T-helper 17 cell (primary cell): ENCODE measurements at places on chromosomes 6 and 20. TPM values are rescaled to one million over a fixed set of nuclear protein-coding genes. Genes with fewer than 3 reads are reported as not detected.

Gene SSTR4
- total RNA-seq = not detected

GRCh38 chr6:166533205-166533824 is 53.2 kb downstream of the RAMACL start:
- no peak for DNase-seq

DNA sequence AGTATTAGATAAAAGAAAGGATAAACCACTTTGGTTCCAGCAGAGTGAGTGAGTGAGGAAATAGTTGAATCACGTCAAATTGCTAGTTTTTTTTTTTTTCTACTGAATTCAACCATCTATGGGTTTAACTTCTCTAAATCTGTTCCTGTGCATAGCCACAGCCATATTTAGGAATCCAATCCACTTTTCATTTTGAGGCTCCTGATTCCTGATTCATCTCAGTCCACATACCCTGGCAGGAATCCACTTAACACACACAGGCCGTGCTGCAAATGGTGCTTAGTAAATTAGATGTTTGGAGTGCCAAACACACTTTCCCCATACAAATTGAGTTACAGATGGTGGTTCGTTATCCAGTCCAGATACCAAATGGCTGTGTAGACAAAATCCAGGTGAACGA is 220.3 kb downstream of the ALDH8A1 start:
- no peak for DNase-seq

DNA sequence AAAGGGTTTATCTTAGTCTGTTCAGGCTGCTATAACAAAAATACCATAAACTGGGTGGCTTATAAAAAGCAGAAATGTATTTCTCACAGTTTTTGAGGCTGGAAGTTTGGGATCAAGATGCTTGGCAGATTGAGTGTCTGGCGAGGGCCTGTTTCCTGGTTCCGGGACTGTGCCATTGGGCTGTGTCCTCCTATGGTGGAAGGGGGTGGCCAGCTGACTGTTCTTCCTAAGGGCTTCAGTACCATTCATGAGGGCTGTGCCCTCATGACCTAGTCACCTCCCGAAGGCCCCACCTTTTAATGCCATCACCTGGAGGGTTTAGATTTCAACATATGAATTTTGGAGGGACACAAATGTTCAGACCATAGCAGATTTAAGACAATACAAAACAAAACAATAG is 91.2 kb downstream of the ARID1B start:
- no peak for DNase-seq

- no peak for DNase-seq
Observed at GRCh38 chr6:77474286-77474956, 11.1 kb upstream of the HTR1B start.

DNA sequence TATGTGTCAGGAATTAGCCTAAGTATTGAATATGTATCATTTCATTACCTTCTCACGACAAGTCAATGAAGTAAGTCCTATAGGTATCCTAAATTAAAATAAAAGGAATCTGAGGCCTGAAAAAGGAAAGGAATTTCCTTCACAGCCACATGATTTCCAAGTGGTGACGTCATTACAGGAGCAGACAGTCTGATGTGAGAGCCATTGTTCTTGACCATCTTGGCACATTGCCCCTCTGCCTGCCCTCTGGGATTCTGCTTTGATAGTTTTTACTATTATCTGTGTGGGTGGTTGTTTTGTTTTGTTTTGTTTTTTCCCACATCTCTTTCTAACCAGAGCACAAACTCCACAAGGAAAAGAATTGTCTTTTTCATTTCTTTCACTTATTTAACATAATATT is 219.8 kb upstream of the UFL1 start:
- DNase-seq = no peak

DNA sequence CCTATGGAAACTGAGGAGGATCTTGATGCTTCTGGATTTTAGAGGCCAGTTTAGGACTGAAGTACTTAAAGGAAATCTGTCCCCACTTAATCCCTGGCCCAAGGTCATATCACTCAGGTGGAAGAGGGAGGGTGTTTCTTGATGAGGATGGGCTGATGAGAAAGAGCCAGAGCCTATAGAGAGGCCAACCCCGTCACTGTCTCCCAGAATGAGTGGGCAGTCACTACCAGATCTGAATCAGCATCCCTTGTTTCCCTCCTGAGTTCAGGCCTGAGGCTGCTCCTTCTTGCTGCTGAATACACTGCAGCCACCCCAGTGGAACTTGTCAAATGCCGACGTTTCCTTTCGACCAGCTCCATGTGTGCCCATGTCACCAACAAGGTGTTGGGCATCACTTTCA is 14.8 kb downstream of the ARMC12 start:
- no peak for DNase-seq

Gene AURKA
- total RNA-seq = 0.92 TPM

Gene SMPDL3A
- not detected for total RNA-seq

Gene GATA5
- total RNA-seq = not detected

GRCh38 chr6:75305573-75305972 is 21.0 kb upstream of the TMEM30A start:
- DNase-seq = no peak

- no peak for DNase-seq
Observed at GRCh38 chr20:34771680-34772081, 53.8 kb downstream of the NCOA6 start.

DNA sequence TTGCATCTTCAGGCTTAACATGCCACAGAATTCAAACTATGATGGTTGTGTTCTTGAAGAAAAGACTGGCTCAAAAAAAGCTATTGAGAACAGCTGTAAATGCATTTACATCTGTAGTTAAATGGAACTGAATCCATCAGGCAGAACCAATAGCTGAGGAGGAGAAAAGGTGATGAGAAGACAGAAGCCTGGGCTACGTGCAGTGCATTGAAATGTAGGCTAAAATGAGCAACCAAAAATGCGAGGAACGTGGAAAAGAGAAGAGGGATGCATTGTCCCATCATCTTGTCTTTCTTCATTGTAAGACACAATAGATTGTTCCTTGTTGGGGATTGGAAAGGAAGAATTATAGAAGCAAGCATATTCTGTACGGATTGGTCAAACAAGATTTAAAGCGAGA is 13.8 kb upstream of the HDDC2 start:
- no peak for DNase-seq

Gene PLCB4
- 0.52 TPM for total RNA-seq

Gene SLC17A2
- total RNA-seq = not detected

DNA sequence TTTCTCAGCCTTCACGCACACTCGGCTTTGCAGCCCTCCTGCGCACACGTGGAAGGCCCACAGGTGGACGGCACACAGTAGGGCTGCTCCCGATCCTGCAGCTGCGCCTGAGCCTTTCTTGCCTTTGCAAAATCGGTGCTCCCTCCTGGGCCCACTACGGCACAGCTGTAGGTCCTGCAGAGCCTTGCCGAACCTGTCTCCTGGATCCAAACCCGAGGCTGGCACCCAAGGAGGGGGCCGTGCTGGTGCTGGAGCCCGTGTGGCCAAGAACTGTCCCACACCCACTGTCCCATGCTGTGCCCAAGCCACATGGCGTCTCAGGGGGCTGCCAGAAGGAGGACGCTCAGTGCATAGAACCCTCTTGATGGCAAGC is 227.4 kb downstream of the TTLL2 start:
- no peak for DNase-seq

Gene WFDC12
- total RNA-seq = not detected

Gene COL19A1
- total RNA-seq = not detected

DNA sequence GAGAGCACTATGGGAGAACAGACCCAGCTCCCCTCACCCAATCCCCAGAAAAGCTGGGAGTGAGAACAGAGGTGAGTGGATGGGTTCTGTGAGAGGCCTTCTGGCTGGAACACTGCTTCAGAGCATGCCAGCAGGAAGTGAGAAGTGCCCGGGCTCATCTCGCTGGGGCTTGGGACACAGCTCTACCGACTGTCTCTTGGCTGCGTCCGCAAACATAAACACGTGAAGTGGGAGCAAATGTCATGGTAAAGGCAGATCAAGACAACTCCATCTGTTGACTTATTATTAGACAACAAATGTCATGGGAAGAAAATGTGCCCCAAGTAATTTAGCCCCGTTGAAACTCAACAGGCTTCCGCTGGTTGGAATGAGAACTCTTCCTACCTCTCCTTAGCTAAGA is 25.9 kb downstream of the GNAS-AS1 start:
- no peak for DNase-seq

DNA sequence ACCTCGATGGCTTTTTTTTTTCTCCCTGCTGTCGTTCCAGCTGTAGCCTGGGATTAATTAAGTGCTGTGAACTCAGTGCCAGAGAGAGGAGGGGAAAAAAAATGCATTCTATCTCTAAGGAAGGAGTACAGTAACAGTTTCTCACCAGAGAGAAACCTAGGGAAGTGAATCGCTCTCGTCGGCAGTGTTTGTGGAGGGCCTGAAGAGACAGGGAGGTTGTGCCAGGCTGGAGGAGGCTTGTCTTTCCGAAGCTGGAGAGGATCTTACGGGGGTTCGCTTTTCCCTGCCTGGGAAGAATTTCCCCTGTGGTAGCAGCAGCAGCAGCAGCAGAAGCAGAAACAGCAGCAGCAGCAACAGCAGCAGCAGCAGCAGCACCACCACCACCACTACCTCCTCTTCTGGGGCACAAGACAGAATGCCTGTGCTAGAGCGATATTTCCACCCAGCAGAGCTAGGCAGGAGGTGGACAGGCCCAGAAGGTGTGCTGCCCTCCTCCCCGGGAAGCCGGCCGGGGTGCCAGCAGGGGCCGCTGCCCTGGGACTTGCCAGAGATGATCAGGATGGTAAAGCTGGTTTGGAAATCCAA is 186.5 kb downstream of the PDE7B start:
- no peak for DNase-seq

Gene PPP1R14C
- total RNA-seq = not detected

Gene SIRPB2
- total RNA-seq = 0.78 TPM

GRCh38 chr6:56244528-56245253 is 2.7 kb downstream of the COL21A1 start:
- DNase-seq = no peak

GRCh38 chr6:54463354-54464024 is 155.2 kb downstream of the TINAG start:
- no peak for DNase-seq

Gene PRL
- not detected for total RNA-seq

GRCh38 chr20:3658716-3659491 is 4.3 kb downstream of the GFRA4 start:
- DNase-seq = no peak

Gene FGD2
- total RNA-seq = 12.6 TPM

GRCh38 chr6:32370505-32370904 is 1.2 kb downstream of the TSBP1 start:
- no peak for DNase-seq

Gene MAS1
- not detected for total RNA-seq

- DNase-seq = no peak
Observed at GRCh38 chr20:25422032-25422431, 14.6 kb downstream of the GINS1 start.

- no peak for DNase-seq
Observed at GRCh38 chr20:952196-952795, 36.2 kb upstream of the ANGPT4 start.
